Non-pigmented ciliary epithelial cell (primary cell): ENCODE measurements at places on chromosomes 6 and 20.
A peak's percentile ranks its signal among the peaks of the same experiment; 100 is the strongest.

- no peak for DNase-seq
Measured at GRCh38 chr20:57514273-57514751, 10.6 kb downstream of the CTCFL start.

- no peak for DNase-seq
Measured at GRCh38 chr6:4644996-4645395, 131.2 kb upstream of the CDYL start.

GRCh38 chr20:47544852-47545251 is 43.2 kb downstream of the NCOA3 start:
- DNase-seq: no peak

DNA sequence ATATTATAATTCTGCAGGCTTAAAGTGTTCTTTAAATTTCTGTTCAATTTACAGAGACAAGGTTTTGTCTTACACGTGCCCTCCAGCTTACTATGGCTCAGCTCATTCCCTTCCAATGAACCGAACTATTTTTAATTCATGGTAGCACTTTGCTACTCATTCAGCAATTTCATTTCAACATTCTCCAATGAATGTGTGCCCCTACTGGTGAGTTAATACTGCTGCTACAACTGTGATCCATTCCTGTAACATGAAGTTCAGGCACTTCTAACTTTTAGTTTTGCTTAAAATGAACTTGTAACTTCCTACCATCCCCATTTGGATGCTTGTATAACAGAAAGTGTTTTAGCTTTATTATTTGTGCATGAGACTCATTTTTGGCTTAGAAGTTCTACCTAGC is 99.7 kb downstream of the F13A1 start:
- no peak for DNase-seq

DNA sequence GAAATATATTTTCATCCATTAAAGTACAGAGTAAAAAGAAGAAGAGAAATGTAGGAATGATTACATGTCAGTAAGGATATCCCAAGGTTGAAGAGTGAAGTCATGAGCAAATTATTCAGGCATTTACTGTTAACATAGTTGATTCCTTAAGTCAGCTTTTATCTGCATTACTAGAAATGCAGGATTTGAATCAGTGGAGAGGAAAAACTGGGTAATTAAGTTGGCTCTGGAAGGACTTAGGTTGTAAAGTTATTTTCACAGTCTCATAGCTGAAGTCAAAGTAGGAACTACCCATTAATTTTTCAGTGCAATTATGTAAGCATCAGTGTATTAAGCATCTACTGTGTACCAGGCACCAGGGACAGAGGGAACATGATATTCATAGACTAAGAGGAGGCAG is 7.8 kb downstream of the NAA20 start:
- no peak for DNase-seq

DNA sequence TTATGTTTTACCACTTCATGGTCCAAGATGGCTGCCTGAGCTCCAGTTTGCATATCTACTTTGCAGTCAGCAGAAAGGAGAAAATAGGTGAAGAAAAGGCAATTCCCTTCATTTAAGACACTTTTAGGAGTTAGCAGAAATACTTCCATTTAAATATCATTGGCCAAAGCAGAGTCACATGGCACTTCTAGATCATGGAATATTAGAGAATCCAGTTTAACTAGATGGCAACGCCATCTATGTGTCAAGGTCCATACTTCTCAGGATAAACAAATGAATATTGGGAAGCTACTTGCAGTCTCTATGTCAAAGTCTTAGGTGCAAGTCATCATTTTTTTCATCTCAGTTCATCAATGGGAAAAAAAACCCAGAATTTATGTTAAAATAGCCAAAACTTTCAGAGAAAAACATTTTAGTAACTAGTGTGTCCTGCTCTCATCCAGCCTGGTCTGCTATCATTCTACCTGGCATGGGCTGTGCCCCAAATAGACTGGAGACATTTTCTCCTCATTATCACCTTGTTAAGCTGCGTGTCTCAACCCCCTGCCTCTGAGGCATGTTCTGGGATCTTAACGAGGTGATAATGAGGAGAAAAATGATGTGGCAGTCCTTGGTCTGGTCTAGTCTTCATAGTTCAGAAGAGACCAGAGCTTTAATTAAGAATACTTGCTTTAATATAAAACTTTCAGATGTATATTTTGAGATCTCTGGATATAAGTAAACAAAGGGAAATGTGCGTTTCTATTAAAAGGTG is 227.3 kb downstream of the TBX18 start:
- DNase-seq: no peak

- DNase-seq: no peak
Measured at GRCh38 chr6:169249057-169249456, 4.6 kb downstream of the THBS2 start.

DNA sequence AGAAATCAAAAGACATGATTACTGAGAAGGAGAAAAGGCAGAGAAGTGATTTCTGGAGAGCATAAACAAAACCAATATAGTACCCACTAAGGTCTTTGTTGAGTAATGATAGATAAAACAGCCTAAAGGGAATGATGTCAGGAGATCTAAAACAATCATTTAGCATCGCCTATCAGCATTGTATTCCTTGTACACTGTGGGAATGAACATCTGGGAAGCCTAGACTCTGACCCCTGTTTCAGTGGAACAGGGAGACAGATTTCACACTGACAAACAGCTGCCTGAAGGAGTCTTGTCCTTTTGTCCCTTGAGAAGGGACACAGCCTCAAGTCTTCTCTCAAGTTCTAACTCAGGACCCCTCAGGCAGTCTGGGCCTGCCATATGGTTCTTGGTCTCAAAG is 1.7 kb downstream of the ASIP start:
- DNase-seq: no peak

DNA sequence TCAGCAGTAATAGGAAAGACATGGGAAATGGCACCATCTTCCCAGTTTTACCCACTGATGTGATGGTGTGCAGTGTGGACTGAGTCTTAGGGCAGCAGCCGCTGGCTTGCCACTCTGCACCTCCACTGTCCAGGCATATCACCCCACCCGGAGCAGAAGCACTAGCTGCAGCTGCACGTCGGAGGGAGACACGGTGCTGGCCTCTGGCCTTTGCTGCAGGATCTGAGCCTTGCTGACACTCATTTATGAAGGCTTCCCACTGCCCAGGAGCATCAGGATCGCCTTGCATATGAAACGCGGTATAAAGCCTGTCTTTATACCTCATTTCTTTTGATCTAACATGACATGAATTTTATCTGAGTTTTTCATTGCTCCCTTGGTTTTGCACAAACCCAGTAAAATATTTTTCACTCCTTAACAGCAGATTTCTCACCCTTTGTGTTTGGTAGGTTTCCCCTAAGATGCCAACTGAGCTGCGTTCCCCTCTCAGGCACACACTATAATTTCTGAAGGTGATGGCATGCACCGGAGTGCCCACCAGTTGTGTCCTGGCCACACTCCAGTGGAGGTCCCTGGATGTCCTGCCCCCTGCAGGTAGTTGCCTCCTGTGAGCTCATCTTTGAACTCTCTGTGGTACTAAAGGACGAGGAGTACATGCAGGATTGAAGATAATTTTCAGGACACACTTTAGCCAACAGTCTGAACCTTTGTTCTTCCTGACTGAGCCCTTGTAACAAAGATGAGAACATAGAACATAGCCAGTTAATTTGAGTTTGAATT is 9.0 kb upstream of the EXOC2 start:
- no peak for DNase-seq

DNA sequence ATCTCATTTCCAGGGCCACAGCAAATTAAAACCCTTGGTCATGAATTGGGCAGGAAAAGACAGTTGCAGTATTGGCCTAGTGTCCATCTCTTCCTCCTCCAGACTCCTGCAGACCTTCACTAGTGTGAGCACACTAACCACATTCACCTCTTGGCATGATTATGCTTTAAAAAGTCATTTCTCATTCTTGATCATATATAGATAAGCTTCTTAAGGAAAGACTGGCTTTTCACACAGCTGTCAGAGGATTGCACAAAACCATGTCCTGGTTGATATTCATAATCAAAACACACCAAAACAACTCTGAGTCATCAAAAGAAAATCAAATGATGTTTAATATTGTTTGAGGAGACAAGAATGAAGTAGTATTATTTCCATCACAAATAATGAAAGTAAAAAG is 52.1 kb downstream of the TMEM200A start:
- peak; percentile 57 for DNase-seq

DNA sequence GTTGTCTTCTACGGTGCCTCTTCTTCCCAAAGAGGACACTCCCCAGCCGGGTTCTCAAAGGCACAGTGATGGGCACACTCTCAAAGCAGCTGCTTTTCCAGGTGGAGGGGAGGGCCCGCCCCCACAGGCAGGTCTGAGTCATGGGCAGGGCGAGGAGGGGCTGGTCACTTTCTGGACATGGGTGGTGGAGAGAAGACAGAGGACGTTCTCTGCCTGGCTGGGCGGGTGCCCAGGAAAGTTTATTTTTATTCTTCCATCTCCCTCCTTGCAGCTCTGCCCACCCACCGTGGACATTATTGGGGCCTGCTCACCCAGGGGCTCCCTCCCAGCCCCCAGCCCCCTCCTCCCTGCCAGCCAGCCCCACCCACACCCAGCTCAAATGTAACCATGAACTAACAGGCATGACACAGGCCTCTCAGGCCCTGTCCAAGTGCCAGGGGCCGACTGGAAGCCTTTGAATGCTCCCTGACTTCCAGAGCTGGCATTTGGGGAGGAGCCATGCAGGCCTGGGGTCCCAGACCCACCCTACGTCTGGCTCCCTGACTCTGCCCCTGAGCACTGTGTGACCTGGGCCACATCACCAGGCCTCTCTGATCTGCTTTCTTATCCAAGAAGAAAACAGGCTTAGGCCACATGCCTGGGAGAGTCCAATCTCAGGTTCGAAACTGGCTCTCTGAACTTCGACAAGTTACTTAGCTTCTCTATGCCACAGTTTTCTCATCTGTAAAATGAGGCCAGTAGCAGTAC is 8.0 kb downstream of the TGM2 start:
- no peak for DNase-seq

- DNase-seq: no peak
Measured at GRCh38 chr6:35451354-35452182, 570 bp upstream of the FANCE start.

GRCh38 chr6:47360388-47360787 is 50.7 kb upstream of the TNFRSF21 start:
- no peak for DNase-seq

DNA sequence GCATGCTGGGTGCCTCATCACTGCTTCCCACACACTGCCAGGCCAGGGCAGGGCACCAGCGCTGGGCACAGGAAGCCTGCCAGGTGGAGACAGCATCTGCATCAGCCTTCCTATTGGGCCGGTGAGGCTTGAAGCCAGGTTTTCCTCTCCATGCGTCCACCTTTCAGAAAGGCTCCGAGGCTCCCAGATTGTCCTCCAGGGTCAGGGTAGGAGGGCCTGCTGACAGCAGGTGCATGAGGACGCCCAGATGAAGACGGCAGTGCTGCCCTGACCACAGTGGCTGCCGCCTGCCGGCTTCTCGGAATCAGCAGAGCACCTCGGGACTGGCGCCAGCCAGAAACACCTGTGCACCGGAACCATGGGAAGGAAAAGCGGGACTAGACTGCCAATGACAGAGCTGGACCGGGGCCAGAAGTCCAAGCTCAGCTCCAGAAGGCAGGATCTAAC is 170.5 kb upstream of the CST7 start:
- no peak for DNase-seq

DNA sequence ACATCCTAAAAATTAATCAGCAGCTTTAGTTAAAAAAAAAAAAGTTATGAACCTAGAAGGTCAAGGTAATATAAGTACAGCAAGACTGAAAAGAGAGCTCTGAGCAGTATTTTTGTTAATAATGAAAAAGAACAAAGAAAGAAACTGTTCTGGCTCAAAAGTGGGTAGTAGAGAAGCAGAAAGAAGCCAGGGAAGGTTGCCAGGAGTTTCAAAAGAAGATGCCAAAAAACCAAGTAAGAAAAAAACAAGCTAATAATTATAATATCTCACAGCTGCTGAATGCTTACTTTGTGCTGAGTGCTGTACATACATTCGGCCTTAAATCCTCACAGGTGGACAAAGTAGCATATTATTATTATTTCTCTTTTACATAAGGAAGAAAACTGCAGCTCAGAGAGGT is 31.9 kb downstream of the NRSN1 start:
- DNase-seq: no peak

GRCh38 chr6:129402244-129402643 is 307.7 kb downstream of the ARHGAP18 start:
- DNase-seq: no peak

- DNase-seq: no peak
Measured at GRCh38 chr6:83370567-83370966, 60.3 kb downstream of the ME1 start.

- DNase-seq: no peak
Measured at GRCh38 chr20:33299111-33299603, 16.1 kb downstream of the BPIFB1 start.

DNA sequence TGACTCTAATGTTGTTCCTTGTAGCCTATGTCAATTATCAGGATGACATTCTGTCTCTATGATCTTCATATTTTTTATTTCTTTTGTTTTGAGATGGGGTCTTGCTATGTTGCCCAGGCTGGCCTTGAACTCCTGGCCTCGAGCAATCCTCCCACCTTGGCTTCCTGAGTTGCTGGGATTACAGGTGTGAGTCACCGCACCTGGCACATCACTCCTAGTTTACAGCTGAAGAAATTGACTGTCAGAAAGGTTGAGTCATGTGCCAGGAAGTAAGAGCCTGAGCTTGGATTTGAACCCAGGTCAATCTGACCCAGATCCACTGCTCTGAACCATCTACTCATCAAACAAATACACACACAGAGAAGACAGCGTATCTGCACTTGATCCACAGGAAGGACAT is 14.4 kb downstream of the PPP1R3G start:
- DNase-seq: no peak

DNA sequence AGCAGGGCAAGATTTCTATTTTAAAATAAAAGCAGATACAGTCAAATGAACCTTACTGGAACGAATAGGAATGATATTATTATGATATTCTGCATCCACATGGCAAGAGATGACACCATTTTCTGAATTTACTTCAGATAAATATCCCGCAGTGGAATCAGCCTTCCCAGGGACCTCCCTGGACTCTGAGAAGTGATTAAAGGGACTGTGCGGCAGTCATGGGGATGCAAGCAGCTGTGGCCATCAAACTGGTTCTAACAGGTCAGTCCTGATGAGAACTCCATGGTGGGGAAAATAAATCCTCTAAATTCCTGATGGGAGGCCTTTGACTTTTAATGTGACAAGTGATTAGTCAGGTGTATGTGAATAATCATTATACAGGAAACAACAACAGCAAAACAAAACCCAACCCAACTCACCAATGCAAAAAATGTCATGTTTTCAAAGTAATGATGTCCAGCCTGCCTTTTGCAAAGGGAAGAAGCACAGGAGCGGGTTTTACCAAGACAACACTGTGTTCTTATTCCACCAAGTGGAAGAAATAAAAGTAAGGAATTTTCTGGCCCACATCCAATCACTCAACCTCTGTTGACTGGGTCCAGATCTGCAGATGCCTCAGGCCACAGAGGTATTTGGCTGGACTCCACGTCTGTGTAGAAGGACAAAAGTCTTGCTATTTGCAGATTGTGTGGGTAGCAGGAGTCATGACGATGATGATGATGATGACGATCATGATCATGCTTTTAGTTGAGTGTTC is 61.9 kb upstream of the CITED2 start:
- DNase-seq: no peak

- no peak for DNase-seq
Measured at GRCh38 chr20:57595041-57596030, 24.9 kb downstream of the ZBP1 start.

GRCh38 chr20:63500151-63500901 is 1.4 kb upstream of the EEF1A2 start:
- DNase-seq: no peak
